Activated CD4-positive, CD25-positive, alpha-beta regulatory T cell treated with anti-CD3 and anti-CD28 coated beads, Interleukin-2, amount 50 U/mL, for 24 hours (primary cell): ENCODE measurements at places on chromosomes 12 and 14.

DNA sequence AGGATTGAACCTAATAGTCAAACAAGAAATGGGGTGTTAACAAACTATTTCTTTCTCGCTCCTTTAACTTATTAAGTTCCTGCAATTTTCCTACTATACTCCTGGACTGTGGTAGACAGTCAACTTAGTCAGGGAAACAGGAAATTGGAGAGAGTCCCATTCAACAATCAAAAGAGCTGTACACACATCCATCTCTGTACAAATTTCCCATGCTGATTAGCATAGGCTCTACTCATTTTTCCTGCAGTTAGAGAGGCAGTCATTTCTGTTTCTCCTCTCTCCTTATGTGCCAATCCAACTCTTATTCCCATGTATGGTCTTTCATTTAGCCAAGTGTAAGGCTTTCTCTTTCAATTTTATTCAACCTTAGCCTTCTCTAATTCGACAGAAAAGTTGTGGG lies 1168.5 kb upstream of the FLRT2 start:
- no peak for ATAC-seq

- ATAC-seq: peak; percentile 56
Measured at GRCh38 chr12:75954041-75954440, 77.5 kb downstream of the PHLDA1 start.

DNA sequence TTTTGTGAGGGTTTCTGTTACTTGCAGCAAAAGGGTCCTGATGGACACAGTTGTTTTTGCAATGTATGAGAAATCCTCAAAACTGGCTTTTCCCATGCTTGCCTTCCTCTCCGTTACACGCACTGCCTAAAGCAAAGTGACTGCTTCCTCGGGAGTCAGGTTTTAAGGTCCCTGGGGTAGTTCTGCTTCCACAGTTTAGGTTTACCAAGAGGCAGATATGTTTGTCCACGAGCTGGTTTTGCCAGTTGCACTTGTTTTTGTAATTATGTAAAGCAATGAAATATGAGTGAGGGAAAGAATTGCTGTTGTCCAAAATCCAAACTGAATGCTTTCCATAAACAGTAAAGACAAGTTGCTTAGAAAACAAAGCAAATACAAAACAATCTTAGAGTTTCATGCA lies 290.7 kb upstream of the AMIGO2 start:
- ATAC-seq: no peak

- no peak for ATAC-seq
Measured at GRCh38 chr14:71430678-71431376, 501.4 kb upstream of the RGS6 start.

DNA sequence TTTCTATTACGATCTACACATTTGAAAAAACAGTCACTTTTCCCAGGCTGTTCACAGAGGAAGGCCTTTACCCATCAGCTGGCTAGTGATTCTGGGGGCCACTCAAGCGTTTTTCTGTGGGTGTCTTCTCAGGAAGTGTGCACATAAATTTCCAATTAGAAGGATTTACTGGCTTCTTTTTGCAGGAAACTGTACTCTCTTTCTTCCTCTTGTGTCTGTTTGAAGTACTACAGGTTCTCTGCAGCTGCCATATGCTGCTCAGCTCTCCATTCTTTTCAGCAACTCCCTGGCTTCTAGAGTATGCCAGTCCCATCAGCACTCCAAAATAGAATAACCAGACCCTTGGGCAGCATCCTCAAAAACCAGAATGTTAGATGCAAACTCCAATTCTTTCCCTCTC lies 110.4 kb upstream of the NAV3 start:
- ATAC-seq: no peak

GRCh38 chr14:104395941-104396681 lies 183.5 kb upstream of the C14orf180 start:
- ATAC-seq: no peak
